ENCODE measurements at places on chromosomes 12 and 14. TPM values are rescaled to one million over a fixed set of nuclear protein-coding genes. Genes with fewer than 3 reads are reported as not detected.

KCNC2 gene
- total RNA-seq = not detected

C3AR1 gene
- total RNA-seq = not detected

PTPN6 gene
- total RNA-seq = 12.9 TPM

LRTM2 gene
- 0.05 TPM for total RNA-seq

MOAP1 gene
- 13.7 TPM for total RNA-seq

ASCL1 gene
- not detected for total RNA-seq

COA8 gene
- 53.8 TPM for total RNA-seq

SYNJ2BP gene
- 8.9 TPM for total RNA-seq

CD163L1 gene
- 0.17 TPM for total RNA-seq

IL31 gene
- total RNA-seq = not detected

SERPINA9 gene
- not detected for total RNA-seq

ARHGDIB gene
- 1.3 TPM for total RNA-seq

MYH6 gene
- total RNA-seq = 0.03 TPM

C12orf54 gene
- total RNA-seq = not detected

PLEKHD1 gene
- not detected for total RNA-seq

AGAP2 gene
- total RNA-seq = 0.13 TPM

LIN7A gene
- 0.14 TPM for total RNA-seq

GALNT4 gene
- 7.6 TPM for total RNA-seq

SDSL gene
- total RNA-seq = 24.3 TPM

ITPK1 gene
- 52.0 TPM for total RNA-seq

NDUFA12 gene
- 138 TPM for total RNA-seq

RNASE4 gene
- total RNA-seq = 7.1 TPM

KRT85 gene
- total RNA-seq = not detected

LTBP2 gene
- total RNA-seq = 11.0 TPM

ANGEL1 gene
- total RNA-seq = 8.0 TPM

TDRD9 gene
- 0.14 TPM for total RNA-seq

COX6A1 gene
- total RNA-seq = 808 TPM

RAD52 gene
- 9.6 TPM for total RNA-seq

TIGAR gene
- total RNA-seq = 42.0 TPM

INHBC gene
- not detected for total RNA-seq

FAM222A gene
- 5.1 TPM for total RNA-seq

DENND5B gene
- total RNA-seq = 13.2 TPM

NKX2-1 gene
- total RNA-seq = not detected

FAM90A1 gene
- not detected for total RNA-seq

C1R gene
- 41.1 TPM for total RNA-seq

PTPRR gene
- 0.30 TPM for total RNA-seq

RNASE1 gene
- total RNA-seq = 0.17 TPM

TNS2 gene
- 48.7 TPM for total RNA-seq

TAS2R13 gene
- not detected for total RNA-seq

KLRC4 gene
- not detected for total RNA-seq

RIPK3 gene
- not detected for total RNA-seq

SLC5A8 gene
- not detected for total RNA-seq

HOXC4 gene
- total RNA-seq = 1.9 TPM

SDS gene
- 1.1 TPM for total RNA-seq

STON2 gene
- total RNA-seq = 1.1 TPM

BCL2L14 gene
- not detected for total RNA-seq

AQP2 gene
- total RNA-seq = not detected

KRT81 gene
- 4,063 TPM for total RNA-seq

ERC1 gene
- 11.5 TPM for total RNA-seq

LBHD2 gene
- total RNA-seq = not detected

TEP1 gene
- total RNA-seq = 8.8 TPM

GAS2L3 gene
- 7.4 TPM for total RNA-seq

All from A549 treated with GW870086 at 1 μM for 4 hours (cell line).